ENCODE measurements at places on chromosomes 7 and 10.

DNA sequence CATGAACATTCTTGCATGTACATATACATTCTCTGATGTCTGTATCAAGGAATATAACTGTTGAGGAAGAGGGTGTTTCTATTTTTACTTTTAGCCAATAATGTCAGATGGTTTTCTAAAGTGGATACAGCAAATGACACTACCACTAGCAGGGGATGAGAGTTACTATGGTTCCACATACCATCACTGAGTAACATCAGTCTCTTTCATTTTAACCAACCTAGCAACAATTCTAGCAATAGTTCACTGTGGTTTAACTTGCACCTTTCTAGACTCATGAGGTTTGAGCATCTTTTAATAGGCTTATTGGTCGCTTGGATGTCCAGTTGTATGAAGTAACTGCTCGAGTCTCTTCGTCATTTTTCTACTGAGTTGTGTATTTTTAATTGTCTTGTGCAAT lies 68.5 kb upstream of the ZNF746 start:
- DNase-seq = no peak

DNA sequence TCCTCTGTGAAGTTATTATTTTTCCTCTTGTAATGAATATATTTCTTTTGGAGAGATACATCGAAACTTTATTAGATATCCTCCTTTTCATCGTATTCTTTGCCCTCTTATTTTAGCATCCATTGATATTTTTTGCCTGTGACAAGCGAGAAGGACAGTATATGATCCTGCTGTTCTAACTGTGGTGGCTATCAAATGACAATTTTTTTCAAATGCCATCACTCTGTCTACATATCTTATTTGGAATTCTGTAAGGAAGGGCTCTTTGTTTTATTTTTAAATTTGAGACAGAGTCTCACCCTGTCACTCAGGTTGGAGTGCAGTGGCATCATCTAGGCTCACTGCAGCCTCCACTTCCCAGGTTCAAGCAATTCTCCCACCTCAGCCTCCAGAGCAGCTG lies 128.5 kb downstream of the LYZL1 start:
- DNase-seq = no peak

DNA sequence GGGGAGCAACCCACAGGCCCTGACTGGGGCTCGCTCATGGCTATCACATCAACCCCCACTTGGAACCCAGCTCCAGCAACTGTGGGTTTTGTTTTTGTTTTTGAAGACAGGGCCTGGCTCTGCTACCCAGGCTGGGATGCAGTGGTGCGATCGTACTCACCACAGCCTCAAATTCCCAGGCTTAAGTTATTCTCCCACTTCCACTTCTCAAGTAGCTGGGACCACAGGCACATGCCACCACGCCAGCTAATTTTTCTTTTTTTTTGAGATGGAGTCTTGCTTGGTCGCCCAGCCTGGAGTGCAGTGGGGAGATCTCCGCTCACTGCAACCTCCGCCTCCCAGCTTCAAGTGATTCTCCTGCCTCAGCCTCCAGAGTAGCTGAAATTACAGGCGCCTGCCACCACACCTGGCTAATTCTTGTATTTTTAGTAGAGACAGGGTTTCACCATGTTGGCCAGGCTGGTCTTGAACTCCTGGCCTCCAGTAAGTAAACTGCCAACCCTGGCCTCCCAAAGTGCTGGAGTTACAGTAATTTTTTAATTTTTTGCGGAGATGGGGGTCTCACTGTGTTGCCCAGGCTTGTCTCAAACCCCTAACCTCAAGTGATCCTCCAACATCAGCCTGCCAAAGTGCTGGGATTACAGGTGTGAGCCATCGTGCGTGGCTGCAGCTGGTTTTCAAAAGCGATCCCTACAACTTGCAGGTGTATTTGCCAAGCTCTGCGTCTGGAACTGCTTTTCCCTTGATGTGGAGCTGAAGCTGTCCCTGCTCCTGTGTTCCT lies 228.7 kb downstream of the SKIDA1 start:
- no peak for DNase-seq

- DNase-seq = no peak
Measured at GRCh38 chr10:74880041-74880440, 53.6 kb downstream of the KAT6B start.

DNA sequence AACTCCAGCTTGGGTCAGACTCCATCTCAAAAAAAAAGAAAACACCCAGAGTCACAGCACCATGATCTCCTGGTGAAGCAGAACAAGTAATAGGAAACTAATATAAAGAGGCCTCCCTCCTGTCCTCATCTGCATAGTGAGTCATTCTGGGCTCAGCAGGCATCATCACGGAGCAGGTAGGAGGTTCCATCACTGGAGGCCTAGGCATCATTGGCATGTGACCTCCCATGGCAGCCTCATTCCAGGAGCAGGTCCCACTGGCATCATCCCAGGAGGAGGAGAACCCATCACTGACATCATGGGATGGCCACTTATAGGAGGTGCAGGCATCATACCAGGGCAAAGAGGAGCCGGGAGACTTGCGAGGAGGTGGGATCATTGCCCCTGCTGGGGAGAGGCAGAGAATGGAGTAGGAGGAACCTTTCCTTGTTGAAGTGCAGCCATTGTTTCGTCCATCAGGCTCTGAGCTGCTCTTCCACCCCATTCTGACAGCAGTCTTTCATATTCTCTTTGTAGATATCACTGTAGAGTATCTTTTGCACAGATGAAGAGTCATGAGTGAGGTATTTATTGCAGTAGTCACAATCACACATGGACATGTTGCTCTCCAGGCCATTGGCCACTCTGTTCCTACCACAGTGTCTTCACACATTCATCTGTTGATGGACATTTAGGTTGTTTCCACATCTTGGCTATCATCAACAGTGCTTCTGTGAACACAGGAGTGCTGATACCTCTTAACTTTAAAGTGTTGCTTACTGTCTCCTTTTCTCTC lies 73.8 kb downstream of the OSBPL3 start:
- DNase-seq = no peak

DNA sequence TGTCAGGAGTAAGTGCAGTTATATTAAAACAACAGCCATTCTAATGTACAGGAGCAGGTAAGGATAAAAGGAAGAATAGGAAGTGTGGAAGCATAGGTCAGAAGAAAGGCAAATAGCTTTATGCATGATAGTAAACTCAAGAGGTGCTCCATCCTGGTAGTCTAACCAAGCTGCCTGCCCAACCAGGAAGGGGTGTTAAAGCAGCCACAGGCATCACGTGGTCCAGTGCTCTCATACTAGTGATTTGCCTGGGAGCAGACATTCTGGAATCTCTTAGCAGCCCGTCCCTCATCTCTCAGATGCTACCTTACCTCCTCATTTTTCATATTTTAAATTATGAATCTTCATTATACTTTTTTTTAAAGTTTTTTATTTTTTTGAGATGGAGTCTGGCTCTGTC lies 18.5 kb downstream of the ABRAXAS2 start:
- no peak for DNase-seq

- no peak for DNase-seq
Measured at GRCh38 chr7:100475549-100475948, 3.5 kb downstream of the TSC22D4 start.

GRCh38 chr10:73471226-73471625 lies 24.6 kb downstream of the PPP3CB start:
- DNase-seq = no peak

DNA sequence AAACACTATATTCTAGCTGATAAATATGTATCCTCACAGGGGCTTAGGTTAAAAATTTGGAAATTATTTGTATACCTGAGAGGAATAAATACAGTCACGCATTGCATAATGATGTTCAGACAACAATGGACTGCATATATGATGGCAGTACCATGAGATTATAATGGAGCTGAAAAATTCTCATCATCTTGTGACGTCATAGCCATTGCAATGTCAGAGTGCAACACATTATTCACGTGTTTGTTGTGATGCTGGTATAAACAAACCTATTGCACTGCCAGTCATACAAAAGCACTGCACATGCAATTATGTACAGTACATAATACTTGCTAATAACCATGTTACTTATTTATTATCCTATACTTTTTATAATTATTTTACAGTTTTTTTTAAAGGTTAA lies 31.4 kb downstream of the STEAP1B start:
- no peak for DNase-seq

DNA sequence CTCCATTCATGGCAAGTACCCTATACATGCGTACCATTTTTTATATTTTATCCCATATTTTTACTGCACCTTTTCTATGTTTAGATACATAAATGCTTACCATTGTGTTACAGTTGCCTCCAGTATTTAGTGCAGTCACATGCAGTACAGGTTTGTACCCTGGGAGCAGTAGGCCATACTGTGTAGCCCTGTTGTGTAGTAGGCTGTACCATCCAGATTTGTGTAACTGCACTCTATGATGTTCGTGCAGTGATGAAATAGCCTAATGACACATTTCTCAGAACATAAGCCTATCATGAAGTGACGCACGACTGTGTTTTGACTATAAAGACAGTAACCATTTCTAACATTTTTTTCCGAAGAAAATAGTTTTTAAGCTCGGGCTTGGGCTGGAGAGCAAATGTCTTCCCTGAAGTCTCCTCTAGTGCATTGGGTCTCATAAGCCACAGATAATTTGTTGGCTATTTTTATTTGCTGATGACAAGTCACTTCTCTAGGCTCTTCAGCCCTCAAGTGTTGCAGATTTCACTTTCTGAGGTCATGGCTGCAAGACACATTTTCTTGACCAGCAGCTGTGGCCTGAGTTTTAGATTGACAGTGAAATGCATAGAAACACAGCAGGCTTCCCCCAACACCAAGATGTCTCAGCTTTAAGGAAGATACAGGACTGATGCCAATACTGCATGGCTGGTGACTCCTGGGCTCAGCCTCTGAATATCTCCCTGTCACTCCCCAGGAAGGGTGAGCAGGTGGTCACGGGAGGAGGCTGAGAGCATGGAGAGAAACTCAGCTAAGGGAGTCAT lies 26.9 kb downstream of the EPDR1 start:
- DNase-seq = no peak

DNA sequence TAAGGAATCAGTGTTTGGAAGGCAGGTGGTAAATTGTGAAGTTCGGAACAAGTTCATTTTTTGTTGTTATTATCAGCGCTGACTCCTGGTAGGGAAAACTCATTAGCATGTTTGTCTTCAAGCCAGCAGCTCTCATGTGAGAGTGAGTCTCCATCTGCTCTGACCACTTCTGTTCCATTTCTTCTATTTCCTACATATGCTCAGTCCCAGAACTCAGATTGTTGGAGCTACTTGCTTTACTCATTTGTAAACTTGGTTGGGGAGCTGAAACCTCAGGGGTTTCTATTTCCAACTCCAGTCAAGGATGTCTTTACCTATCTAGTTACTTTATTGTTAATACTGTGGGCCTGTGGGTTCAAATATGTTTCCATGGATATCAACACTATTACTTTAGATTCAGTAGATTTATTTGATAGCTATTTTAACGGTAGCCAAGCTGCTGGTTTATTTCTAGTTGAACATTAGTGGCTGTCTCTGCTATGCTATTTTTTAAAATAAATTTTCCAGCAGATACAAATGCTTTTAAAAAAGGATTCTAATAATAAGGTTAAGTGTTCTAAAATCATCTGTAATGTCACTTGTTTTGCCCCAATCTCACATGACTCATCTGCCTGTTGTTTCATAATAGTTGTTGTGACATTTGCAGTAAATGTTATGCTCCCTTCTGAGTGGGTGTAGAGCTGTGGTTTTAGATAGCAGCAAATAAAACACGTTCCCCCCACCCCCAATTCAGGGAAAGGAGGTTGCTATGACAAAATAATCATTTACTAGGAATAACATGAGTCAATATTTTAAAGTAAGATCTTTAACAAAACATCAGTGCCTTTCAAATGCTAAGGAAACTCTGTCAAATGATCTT lies 143.3 kb downstream of the HDAC9 start:
- no peak for DNase-seq

DNA sequence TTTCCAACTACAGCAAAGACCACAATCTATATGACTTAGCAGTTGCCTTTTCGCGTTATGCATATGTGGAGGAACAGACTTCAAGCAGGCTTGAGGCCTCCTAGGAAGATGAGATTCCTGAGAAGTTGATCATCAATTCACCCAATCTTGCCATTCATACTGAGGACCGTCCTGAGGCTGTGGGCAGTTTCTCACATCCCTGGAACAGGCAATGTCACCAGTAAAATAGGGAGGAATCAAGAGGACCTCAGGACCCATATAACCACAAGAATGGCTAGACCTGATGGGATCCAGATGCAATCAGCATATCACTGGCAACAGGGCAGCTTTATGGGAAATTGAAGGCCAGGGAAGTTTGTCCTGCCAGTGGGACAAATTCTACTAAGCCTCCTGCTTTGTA lies 17.3 kb downstream of the KDM7A start:
- DNase-seq = no peak

DNA sequence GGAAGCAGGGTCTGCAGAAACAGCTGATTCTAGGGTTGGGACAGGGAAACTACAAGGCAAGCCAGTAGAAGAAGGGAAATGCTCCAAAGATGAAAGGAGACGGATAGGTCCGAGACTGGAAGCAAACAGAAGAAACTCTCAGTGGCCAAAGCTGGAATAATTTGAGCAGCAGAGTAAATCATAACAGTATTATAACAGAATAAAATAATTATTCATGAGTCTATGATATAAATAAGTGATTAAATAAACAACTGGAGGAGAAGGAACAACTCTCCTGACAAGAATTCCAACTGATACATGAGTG lies 27.6 kb downstream of the EZH2 start:
- DNase-seq = no peak

- DNase-seq = no peak
Measured at GRCh38 chr7:16916105-16916639, 34.4 kb upstream of the AGR3 start.

- DNase-seq = no peak
Measured at GRCh38 chr10:112713411-112713810, 236.6 kb upstream of the TCF7L2 start.
